ENCODE measurements at places on chromosomes 7 and 10.
A peak's percentile ranks its signal among the peaks of the same experiment; 100 is the strongest.

DNA sequence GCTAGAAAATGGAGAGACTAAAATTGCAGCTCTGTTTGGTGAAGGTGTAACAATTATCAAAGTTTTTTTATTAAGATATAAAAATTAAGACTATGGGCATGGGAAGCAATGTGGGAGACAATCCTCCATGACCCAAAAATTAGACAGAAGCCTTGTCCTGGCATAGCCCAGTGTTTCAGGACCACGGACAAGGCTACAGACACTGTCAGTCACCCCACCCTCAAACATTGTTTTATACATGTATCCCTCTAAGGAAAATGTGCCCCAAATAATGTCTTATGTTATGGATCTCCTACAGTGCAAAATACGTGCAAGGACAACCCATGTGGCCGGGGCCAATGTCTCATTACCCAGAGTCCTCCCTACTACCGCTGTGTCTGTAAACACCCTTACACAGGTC, 24.0 kb downstream of the HABP2 start:
- DNase-seq: peak; percentile 56

- DNase-seq: peak; percentile 57
Observed at GRCh38 chr10:74078037-74078436, 72.6 kb downstream of the AP3M1 start.

DNA sequence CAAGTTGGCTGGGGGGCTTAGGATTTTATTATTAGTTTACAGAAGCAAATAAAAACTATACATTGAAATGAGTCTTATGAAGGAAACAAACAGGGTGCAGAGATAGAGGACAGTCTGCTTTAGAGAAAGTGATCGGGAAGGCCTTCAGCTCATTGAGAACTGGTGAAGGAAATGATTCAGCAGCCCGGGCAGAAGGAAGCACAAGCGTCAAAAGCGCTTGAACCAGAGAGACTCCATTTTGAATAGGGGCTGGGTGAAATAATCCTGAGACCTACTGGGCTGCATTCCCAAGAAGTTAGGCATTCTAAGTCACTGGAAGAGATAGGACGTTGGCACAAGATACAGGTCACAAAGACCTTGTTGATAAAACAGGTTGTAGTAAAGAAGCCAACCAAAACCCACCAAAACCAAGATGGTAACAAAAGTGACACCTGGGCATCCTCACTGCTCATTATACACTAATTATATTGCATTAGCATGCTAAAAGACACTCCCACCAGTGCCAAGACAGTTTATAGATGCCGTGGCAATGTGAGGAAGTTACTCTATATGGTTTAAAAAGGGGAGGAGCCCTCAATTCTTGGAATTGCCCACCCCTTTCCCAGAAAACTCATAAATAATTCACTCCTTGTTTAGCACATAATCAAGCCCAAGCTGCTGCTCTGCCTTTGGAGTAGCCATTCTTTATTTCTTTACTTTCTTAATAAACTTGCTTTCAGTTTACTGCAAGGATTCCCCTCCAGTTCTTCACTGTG, 83.1 kb upstream of the MPP7 start:
- DNase-seq: no peak

- peak; percentile 82 for DNase-seq
Observed at GRCh38 chr10:62895063-62895462, 78.9 kb upstream of the EGR2 start.

GRCh38 chr7:136654406-136654805, 214.0 kb upstream of the CHRM2 start:
- DNase-seq: peak; percentile 45

Data from GM23248 (cell line).